ENCODE measurements at places on chromosomes 2 and 18. TPM values are rescaled to one million over a fixed set of nuclear protein-coding genes. Genes with fewer than 3 reads are reported as not detected.

- no peak for DNase-seq
Measured at GRCh38 chr2:42851740-42852250, 59.4 kb upstream of the HAAO start.

DNA sequence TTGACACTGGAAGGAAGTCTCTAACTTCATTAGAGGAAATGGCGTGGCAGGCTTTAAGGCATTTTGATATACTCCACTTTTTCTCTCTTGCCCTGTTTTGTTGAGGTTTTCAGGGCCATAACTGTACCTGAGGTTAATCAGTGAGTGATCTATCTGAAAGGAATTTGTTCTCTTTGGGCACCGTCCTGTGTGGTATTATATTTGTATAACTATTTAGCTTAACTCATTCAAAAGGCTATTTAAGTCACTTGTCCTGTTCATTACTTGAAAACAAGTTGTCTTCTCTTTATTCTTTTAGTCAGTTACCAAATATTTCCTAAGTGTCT, 180.4 kb downstream of the NEDD4L start:
- DNase-seq, result no peak

- no peak for DNase-seq
Measured at GRCh38 chr2:178211460-178211859, 17.1 kb downstream of the OSBPL6 start.

DNA sequence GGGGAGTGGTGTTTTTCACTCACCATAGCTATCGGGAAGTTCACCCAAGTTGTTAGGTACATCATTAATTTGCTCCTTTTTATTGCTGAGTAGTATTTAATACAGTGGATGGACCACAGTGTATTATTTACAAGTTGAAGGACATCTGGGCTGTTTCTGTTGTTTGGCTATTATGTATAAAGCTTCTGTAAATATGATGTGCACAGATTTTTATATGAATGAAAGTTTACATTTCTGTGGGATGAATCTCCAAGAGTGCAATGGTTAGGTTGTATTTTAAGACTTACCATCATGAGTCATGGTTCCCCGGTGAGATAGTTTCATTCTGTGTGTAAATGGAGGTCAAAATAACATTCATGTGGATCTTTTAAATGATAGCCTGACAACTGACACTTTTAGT, 337.4 kb downstream of the PTPRM start:
- DNase-seq, result no peak

Gene TPO
- total RNA-seq, result not detected

Gene GALNT3
- total RNA-seq, result 21.0 TPM
